Omental fat pad (tissue), 4 donors: ENCODE measurements at places on chromosomes 1 and 21. TPM values are rescaled to one million over a fixed set of nuclear protein-coding genes. Genes with fewer than 3 reads are reported as not detected.

Gene PRDM16
- 0.19 TPM for total RNA-seq

Gene DLGAP3
- 0.32 TPM for total RNA-seq

Gene FRRS1
- 3.6 TPM for total RNA-seq

Gene GNG12
- 87.0 TPM for total RNA-seq

Gene RGS1
- total RNA-seq, result 28.4 TPM

Gene LRRC3
- total RNA-seq, result 3.8 TPM

Gene S100A8
- total RNA-seq, result 402 TPM

Gene KIAA0040
- 172 TPM for total RNA-seq

Gene SIM2
- not detected for total RNA-seq

Gene EXTL2
- total RNA-seq, result 10.6 TPM

Gene SPRR1B
- total RNA-seq, result not detected

Gene TRPM2
- 9.3 TPM for total RNA-seq

Gene TOR1AIP1
- total RNA-seq, result 88.4 TPM

Gene UQCRHL
- 0.63 TPM for total RNA-seq

Gene SAMSN1
- 48.4 TPM for total RNA-seq

Gene EPHB2
- 4.3 TPM for total RNA-seq

Gene IL20
- 0.82 TPM for total RNA-seq

Gene MCOLN3
- 4.9 TPM for total RNA-seq

Gene IVL
- total RNA-seq, result not detected

Gene POMGNT1
- 34.7 TPM for total RNA-seq

Gene KRTAP15-1
- not detected for total RNA-seq

Gene PEX10
- 22.2 TPM for total RNA-seq

Gene C1orf210
- not detected for total RNA-seq

Gene F13B
- not detected for total RNA-seq

Gene TMIGD3
- 5.7 TPM for total RNA-seq

Gene TNNT2
- total RNA-seq, result 2.1 TPM

Gene MNDA
- total RNA-seq, result 9.9 TPM

Gene GJA9
- total RNA-seq, result not detected

Gene IQGAP3
- total RNA-seq, result 4.2 TPM

Gene RYR2
- 1.2 TPM for total RNA-seq

Gene CLCA2
- total RNA-seq, result 0.94 TPM

Gene HRNR
- not detected for total RNA-seq

Gene PTAFR
- 17.0 TPM for total RNA-seq

Gene SMIM34
- total RNA-seq, result not detected

Gene GRIK1
- total RNA-seq, result not detected

Gene DNASE2B
- 1.3 TPM for total RNA-seq

Gene SLC25A34
- total RNA-seq, result 1.6 TPM
